CD4-positive, alpha-beta T cell treated with Interleukin-15 for 4 hours (primary cell): ENCODE measurements at places on chromosomes 16 and 17.

GRCh38 chr17:80795090-80795580 lies 196.5 kb upstream of the CHMP6 start:
- DNase-seq: no peak

GRCh38 chr17:79361873-79362771 lies 248.7 kb downstream of the RBFOX3 start:
- no peak for DNase-seq

GRCh38 chr16:14181371-14182050 lies 110.4 kb downstream of the MRTFB start:
- no peak for DNase-seq

- DNase-seq: no peak
These were observed 156.1 kb upstream of the CDH13 start for GRCh38 chr16:82470620-82471152.

- DNase-seq: no peak
These were observed 43.9 kb downstream of the PITPNC1 start for GRCh38 chr17:67420994-67421393.
